ENCODE measurements at places on chromosomes 6 and 20.

DNA sequence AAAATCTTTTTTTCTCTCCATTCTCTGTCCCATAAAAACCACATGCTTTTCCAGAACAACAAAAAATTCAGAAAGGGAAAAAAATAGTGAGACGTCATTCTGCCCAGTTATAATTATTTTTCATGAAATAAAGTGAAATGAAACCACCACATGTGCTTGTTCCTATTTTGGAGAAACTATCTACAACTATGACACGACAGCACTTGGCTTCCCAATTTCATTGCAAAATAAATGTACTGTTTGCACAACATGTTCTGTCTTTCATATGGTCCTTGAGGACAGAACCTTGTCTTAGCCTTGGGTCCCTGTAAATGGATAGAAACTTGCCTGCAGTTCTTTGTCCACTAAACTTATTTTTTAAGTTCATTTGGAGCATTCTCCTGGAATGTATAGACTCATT is 5.6 kb upstream of the MAN1A1 start:
- DNase-seq = no peak

DNA sequence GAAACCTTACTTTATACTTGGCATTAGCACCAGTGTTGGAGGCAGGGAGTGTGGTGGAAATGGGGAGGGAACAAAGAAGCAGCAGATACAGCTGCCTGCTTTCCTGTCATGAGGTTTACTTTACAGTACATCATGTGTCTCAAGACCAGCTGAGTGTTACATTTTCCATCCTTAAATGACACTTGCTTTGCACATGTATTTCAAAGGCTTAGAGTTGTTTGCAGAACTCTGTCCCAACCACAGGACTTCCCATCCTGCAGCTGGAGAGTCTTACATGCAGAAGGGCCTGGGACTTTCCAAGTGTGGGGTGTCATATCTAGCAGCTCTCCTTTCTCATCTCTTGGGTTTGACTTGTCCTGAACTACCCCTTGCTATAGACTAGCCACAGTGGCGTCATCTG is 395.9 kb downstream of the DHX35 start:
- no peak for DNase-seq

DNA sequence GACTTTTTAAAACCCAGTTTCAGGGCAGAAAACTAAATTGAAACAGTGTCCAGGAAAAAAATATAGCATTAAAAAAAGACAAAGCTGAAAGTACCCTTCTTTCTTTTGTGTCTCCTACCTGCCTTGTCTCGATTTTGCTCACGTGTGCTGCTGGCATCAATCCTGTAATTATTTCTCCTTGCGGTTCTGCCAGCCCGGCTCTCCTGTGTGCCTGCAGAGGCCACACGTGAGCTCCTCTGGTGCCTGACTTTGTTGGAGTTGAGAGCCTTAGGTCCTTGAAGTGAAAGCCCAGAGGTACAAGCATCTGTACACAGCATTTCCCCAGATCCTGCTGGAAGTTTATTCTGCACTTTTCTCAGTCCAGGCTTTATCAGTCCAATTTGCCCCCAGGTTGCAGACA is 36.5 kb downstream of the GHRH start:
- no peak for DNase-seq

DNA sequence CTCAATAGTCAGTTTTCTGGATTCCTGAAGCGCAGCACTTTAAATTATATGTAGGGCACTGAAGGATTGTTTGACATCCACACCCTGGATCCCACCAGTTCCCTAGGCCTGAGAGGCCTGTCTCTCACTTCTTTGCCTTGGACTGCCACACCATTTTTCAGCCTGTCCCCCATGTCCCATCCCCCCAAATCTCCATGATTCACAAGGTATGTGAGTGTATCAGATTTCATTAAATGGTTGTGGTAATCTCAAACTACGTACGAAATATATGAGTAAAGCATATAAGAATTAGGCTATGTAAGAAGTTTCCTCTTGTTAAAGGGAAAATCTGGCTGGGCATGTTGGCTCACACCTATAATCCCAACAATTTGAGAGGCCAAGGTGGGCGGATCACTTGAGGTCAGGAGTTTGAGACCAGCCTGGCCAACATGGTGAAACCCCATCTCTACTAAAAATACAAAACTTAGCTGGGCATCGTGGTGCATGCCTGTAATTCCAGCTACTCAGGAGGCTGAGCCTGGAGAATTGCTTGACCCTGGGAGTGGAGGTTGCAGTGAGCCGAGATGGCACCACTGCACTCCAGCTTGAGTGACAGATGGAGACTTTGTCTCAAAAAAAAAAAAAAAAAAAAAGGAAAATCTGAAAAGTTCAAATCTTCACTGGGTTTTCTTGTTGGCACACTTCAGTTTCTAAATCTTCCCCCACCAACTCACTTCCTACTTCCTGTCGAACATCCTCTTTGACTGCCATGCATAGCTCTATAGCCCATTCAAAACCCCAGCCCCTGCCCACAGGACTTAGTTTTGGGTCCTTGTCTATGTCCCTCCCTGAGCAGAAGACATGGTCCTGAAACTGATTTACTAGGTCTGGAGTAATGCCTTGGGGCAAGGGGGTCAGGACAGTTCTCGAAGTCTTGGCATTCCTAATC is 97.3 kb upstream of the SHLD1 start:
- DNase-seq = no peak

- DNase-seq = no peak
Measured at GRCh38 chr6:159959976-159960384, 8.9 kb upstream of the IGF2R start.

DNA sequence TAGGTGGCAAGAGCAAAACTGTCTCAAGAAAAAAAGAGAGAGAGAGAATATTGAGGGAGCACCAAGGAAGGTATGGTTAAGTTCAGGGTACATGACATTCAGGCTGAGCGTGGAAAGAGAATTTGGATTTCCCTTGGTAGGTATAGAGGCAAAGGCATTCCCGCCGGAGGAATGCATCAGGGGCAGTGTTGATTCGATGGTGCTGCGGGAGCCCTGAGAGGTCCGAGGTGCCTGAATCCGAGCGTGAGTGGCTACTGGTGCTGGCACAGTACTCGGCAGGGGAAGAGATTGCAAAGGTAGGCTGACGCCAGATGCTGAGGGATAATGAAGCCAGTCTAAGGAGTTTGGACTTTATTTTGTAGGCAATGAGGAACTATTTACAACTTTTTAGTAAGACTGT is 20.0 kb downstream of the BMP6 start:
- DNase-seq = no peak

GRCh38 chr6:134537146-134537555 is 219.2 kb upstream of the SGK1 start:
- DNase-seq = peak; percentile 90

- no peak for DNase-seq
Measured at GRCh38 chr20:46330072-46330763, 21.9 kb upstream of the CDH22 start.

GRCh38 chr6:3902871-3903648 is 53.9 kb downstream of the FAM50B start:
- no peak for DNase-seq

- no peak for DNase-seq
Measured at GRCh38 chr6:44780161-44780560, 392.7 kb downstream of the CDC5L start.

GRCh38 chr20:62760471-62760855 is 35.8 kb upstream of the MRGBP start:
- DNase-seq = no peak

GRCh38 chr6:8335896-8336295 is 99.4 kb downstream of the SLC35B3 start:
- no peak for DNase-seq

- DNase-seq = no peak
Measured at GRCh38 chr20:31440012-31440659, at the start of gene DEFB123. DEFB123 (plus strand) TSS chr20:31440632; CDS start chr20:31440699, 67 bp downstream.

DNA sequence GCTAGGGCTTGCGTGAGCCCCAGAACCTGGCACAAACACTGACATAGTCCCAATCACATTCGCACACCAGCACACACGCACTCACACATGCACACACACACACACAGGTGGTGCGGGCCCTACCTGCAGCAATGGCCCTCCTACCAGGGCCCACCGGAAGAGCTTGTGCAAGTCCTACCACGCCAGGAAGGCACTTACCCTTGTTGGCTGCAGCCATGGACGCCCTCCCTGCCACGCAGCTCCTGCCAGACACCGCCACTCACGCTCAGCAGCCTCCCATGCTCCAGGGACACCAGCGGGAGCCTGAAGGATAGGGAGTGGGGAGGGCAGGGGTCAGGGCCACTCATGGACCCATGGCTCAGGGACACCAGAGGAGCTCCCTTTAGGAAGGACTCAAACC is 7.7 kb downstream of the ADISSP start:
- no peak for DNase-seq
